ENCODE measurements at places on chromosomes 4 and X.

GRCh38 chr4:174420316-174420715 lies 102.0 kb downstream of the HPGD start:
- no peak for DNase-seq
- H3K4me3 ChIP-seq = no peak overlapping the region
- H3K27ac ChIP-seq = no peak overlapping the region
- no peaks in the 10 kb centered on the region for H3K36me3 ChIP-seq
- peaks cover 10% of the 10 kb centered on the region for H3K27me3 ChIP-seq
- H3K4me1 ChIP-seq = peaks cover 18% of the 10 kb centered on the region

GRCh38 chr4:53515076-53515475 lies 76.2 kb downstream of the LNX1 start:
- peaks cover 9% of the 10 kb centered on the region for H3K27me3 ChIP-seq
- no peaks in the 10 kb centered on the region for H3K4me1 ChIP-seq
- no peak for DNase-seq
- H3K27ac ChIP-seq = no peak overlapping the region

GRCh38 chr4:114673306-114673705 lies 74.7 kb downstream of the UGT8 start:
- no peak overlapping the region for H3K4me3 ChIP-seq
- no peak overlapping the region for H3K27ac ChIP-seq
- H3K27me3 ChIP-seq = peaks cover 5% of the 10 kb centered on the region
- DNase-seq = no peak
- no peaks in the 10 kb centered on the region for H3K4me1 ChIP-seq
- no peaks in the 10 kb centered on the region for H3K36me3 ChIP-seq

GRCh38 chrX:40009890-40010289 lies 87.9 kb downstream of the BCOR start:
- no peak for DNase-seq
- no peak overlapping the region for H3K27ac ChIP-seq
- no peaks in the 10 kb centered on the region for H3K36me3 ChIP-seq
- H3K27me3 ChIP-seq = peaks cover 29% of the 10 kb centered on the region
- H3K4me1 ChIP-seq = peaks cover 33% of the 10 kb centered on the region

GRCh38 chr4:3345384-3345783 lies 52.6 kb downstream of the RGS12 start:
- no peaks in the 10 kb centered on the region for H3K36me3 ChIP-seq
- H3K4me1 ChIP-seq = peaks cover 17% of the 10 kb centered on the region

DNA sequence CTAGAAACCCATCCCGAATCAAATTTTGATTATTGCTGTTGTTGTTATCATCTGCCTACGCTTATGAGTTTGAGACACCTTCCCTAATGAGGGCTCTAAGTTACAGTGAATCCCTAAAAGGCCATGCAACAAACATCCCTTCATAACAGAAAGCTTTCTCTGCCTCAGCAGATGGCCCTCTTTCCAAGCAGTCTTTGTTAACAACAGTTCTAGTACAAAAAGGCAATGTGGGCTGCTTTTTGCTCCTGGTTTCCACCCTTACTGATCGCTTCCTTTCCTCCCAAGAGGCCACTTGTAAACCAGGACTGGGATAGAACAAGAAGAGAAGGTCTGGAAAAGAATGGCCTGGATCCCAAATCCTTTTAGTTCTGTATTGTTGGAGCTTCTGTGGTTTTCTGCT lies 24.2 kb downstream of the GPC4 start:
- H3K27me3 ChIP-seq = peaks cover 5% of the 10 kb centered on the region
- H3K27ac ChIP-seq = no peak overlapping the region
- no peak overlapping the region for H3K4me3 ChIP-seq
- peaks cover 8% of the 10 kb centered on the region for H3K4me1 ChIP-seq

- H3K36me3 ChIP-seq = no peaks in the 10 kb centered on the region
- no peak for DNase-seq
- H3K27me3 ChIP-seq = peaks cover 16% of the 10 kb centered on the region
Measured at GRCh38 chr4:24664956-24665355, 80.6 kb upstream of the DHX15 start.
